ENCODE measurements at places on chromosomes 3 and 15.

GRCh38 chr3:174441588-174442301 lies 417.4 kb upstream of the NAALADL2 start:
- DNase-seq, result peak; percentile 43

GRCh38 chr3:142276781-142277180 lies 51.4 kb upstream of the GK5 start:
- DNase-seq, result no peak

- no peak for DNase-seq
These were observed 15.9 kb upstream of the PIAS1 start for GRCh38 chr15:68038246-68038645.

GRCh38 chr3:104206925-104207324 lies 1159.8 kb upstream of the ALCAM start:
- peak; percentile 43 for DNase-seq

- DNase-seq, result no peak
These were observed 128.4 kb upstream of the NR2E3 start for GRCh38 chr15:71682001-71682400.

DNA sequence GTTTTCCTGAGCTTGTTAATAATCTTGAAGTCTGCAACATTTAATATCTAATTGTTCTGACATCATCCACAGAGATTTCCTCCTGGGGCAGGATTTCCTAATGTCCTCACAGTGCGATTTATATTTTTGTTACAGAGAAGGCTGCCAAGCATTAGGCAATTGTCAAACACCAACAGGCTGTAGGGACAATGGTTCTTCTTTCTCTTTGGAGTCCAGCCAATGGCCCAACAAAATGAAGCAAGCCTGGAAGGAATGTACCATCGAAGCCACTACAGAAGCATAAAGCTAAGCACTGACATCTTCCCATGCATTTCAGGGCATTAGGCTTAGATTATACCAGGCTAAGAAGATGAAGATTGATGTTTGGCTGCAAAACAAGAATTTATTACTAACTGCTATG lies 173.0 kb upstream of the FRMD4B start:
- peak; percentile 34 for DNase-seq

DNA sequence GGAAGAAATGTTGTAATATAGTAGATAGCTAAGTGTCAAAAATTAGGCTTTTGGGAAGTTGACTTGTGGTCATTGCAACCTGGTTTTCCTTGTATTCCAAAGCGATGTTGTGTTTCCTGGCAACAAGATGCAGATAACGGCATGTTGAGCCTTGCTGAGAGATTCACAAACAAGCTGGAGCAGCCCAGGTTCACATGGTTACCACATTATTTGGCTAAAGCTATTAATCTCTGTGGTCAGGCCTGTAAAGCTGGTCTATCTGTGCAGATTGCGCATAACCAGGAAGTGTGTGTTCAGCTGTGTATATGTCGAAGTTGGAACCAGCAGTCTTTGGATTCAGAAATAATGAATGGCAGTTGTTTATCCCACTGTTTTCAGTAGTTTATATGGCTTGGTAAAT lies 6.6 kb downstream of the TIPARP start:
- peak; percentile 84 for DNase-seq

- DNase-seq, result no peak
These were observed 781 bp downstream of the TRNT1 start for GRCh38 chr3:3127432-3128010.

GRCh38 chr15:67836955-67837354 lies 2.9 kb downstream of the RNU6-1 start:
- no peak for DNase-seq

DNA sequence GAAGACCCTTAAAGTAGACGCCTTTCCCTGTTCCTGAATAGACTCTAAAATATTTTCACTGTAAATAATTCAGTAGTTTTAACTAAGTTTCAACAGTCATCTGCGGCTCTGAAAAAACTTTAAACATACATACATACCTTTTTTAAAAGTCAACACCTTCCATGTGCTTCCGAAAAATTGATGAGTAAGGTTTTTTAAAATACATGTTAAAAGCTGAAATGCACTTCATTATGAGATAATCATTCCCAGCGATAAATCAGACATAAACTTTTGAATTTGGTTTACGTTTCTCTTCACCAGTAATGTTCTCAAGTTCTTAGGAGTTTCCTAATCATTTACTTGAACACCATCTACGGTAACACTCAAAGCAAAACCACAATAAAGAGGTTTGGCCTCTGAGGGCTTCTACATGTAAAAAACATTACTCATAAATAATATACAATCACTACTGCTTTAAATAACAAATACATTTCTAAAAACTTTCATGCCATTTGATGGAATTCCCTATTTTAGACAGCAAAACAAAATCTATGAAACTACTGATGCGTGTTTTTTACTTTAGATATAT lies 403.5 kb downstream of the SHQ1 start:
- no peak for DNase-seq

- DNase-seq, result no peak
These were observed 5.7 kb upstream of the PDE8A start for GRCh38 chr15:84975871-84976351.

GRCh38 chr3:14376348-14377043 lies 25.9 kb upstream of the SLC6A6 start:
- no peak for DNase-seq

- DNase-seq, result no peak
These were observed 127.0 kb downstream of the THSD4 start for GRCh38 chr15:71242292-71242691.

DNA sequence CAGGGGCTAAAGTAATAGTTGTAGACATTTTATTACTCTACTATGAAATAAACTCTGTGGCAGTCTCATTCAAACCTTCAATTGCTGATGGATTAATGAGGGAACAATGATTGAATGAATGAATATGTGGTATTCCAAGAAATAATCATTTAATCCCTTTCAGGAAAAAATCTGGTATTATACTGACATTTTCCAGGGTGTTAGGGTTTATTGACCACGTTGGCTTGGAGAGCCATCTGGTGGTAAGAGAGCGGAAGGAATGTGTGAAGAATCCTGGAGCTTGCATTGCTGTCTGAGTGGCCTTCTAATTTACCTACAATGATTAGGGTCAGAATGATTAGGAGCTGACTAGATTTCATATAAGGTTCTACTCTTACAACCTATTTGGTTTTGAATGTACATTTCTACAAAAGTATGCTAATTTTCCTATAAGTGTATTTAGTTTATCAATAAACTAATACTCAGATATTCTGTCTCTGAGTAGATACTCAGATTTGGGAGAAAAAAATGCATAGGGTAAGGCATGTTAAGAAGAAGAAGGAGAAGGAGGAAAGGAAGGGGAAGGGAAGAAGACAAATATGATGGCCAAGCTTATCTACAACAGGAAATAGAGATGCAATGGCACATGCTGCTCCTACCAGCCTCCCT lies 249.9 kb downstream of the ROBO1 start:
- DNase-seq, result no peak

DNA sequence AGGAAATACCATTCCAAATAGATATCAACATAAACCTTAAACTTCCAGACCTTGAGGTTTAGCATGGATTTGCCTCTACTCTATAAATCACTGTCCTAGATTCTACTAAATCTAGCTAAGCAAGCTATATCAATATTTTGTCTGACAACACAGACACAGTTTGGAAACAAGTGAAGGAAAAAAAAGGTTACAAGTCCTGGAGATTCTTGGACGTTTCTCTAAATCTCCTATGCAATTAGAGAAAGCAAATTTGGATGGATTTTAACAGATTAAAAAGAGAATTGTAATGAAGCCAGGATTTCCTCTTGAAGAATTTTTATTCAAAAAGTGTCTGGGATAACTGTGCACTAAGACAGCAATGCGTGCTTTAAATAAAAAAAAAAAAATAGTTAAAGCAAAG lies 441.1 kb upstream of the DPH6 start:
- no peak for DNase-seq

- no peak for DNase-seq
These were observed 648.1 kb downstream of the NTRK3 start for GRCh38 chr15:87608238-87609028.

- no peak for DNase-seq
These were observed 1099.7 kb upstream of the CFAP20DC start for GRCh38 chr3:60149501-60149900.

DNA sequence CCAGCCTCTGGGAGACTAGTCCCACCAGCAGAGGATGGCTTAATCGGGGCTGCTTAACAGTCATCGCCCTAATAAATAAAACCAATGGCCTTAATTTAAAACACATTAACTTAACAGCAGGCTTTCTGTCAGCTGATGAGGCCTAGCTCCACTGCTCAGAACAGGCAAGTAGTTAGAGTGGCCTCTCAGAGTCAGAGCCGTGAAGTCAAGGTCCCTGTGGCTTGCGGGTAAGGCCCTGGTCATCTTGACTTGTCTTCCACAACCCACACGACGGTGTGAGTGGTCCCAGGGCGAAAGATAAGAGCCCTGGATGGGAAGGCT lies 11.8 kb downstream of the XXYLT1 start:
- DNase-seq, result no peak

- DNase-seq, result no peak
These were observed 521.5 kb downstream of the PYDC2 start for GRCh38 chr3:191982481-191982880.

DNA sequence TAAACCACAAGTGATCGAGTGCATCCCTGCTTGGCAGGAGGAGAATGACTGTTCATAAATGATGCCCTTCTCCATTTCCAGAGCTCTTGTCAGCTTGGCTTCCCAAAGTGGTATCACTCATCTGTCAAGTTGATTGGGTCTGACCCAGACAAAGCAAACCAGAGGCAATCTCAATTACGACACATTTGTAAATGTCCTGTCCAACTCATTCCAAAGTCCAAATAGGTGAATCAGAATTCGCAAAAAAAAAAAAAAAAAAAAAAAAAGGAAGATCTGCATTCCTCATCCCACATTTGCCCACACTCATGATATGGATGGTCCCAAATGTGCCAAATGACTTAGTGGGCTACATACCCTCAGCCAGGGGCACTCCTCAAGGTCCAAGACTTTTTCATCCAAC lies 91.9 kb downstream of the LRRC3B start:
- no peak for DNase-seq

DNA sequence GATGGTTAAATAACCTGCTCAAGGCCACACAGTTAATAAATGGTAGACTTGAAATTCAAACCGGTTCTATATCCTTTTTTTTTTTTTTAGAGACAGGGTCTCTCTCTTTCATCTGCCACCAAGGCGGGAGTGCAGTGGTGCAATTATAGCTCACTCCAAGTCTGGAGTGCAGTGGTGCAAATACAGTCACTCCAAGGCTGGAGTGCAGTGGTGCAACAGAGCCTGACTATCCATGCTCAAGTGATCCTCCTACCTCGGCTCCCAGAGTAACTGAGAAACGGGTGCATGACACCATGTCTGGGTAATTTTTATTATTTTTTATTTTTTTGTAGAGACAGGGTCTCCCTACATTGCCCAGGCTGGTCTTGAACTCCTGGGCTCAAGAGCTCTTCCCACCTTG lies 23.4 kb downstream of the DPP8 start:
- DNase-seq, result no peak

- no peak for DNase-seq
These were observed 56.8 kb downstream of the WNT7A start for GRCh38 chr3:13822871-13823585.

DNA sequence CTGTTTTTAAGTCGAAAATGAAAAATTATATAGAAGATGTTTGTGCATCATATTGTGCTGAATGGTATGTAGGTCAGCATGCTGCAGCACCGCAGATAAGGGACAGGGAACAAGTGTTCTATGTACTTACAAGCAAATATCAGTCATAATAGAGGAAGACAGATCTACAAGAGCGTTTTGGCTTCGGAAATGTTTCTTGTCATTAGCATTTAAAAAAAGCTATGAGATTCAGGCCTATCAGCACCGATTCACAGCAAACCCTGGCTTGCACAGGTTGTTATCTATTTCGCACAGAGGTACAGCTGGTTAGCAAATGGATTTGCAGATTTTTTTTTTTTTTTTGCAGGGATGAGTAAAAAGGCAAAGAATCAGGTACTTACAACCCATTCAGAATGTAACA lies 204.2 kb upstream of the TBC1D5 start:
- no peak for DNase-seq

DNA sequence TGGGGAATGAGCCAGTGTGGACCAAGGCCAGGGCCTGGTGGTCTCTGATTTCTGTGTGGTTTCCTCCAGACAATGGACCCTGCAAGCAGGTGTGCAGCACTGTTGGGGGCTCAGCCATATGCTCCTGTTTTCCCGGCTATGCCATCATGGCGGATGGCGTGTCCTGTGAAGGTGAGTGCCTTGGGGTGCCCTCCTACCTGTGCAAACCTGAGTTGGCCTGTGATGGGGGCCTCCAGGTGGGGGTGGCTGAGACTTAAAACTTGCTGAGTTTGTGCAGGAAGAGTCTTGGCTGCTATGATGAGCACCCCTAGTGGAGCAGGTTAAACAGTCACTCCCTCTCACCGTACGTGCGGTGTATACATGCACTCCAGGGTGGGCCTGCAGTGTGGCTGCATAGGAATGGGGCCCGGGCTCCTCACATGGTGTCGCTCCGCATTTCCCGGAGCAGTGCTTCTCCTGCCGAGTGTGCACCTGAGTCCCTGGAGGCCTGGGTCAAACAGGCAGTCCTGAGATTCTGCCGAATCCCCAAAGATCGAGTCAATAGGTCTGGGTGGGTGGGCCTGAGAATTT lies 70.8 kb downstream of the FBLN2 start:
- DNase-seq, result no peak

- no peak for DNase-seq
These were observed 389.1 kb upstream of the PROK2 start for GRCh38 chr3:72174040-72174439.

DNA sequence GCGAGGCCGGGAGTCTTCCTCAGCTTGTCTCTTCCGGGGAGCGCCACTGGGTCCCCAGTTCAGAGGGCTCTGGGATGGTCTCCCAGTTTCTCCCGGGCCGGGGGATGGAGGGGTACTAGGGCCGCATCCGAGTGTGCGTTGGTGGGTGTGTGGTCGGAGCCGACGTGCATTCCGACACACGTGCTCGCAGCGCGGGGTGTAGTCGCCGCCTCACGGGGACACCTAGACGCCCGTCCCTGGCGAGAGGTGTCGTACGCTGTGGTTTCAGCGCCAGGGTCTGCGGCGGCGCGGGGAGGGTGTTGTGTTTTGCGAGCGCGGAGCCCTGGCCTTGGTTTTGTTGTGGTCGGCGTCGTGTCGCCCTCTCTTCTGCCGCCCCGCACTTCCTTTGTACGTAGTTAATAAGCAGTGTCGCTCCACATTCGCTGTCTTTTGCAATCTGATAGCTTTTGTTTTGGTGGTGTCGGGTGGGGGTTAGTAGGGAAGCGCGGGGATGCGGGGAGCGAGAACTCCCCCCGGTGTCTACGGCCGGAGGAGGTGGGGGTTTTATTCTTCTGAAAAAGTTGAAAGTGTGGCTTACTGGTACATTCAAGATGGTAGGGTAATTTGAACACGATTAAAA lies 2.2 kb downstream of the IGF1R start:
- DNase-seq, result no peak

GRCh38 chr3:119769394-119770149 lies 12.3 kb upstream of the NR1I2 start:
- DNase-seq, result no peak
